ENCODE measurements at places on chromosomes 12 and 14.

DNA sequence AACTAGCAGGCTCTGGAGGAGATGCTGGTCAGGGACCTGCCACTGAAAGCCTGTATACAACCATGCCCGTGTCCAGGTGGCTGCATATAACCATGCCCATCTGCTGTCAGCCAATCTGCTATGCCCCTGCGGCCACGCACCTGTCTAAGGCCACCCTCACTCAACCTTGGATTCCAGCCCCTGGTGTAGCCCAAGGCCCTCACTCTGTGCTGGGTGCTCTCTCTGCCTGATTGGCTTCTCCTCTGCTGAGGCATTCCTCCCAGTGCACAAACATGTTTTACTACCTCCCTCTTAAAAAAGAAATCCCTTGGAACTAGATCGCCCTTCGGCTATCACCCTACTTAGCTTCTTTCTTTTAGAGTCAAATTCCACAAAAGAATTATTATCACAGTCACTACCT lies 45.5 kb downstream of the ZFP36L1 start:
- no peak for DNase-seq

GRCh38 chr12:54859502-54859901 lies 5.2 kb downstream of the MUCL1 start:
- no peak for DNase-seq

DNA sequence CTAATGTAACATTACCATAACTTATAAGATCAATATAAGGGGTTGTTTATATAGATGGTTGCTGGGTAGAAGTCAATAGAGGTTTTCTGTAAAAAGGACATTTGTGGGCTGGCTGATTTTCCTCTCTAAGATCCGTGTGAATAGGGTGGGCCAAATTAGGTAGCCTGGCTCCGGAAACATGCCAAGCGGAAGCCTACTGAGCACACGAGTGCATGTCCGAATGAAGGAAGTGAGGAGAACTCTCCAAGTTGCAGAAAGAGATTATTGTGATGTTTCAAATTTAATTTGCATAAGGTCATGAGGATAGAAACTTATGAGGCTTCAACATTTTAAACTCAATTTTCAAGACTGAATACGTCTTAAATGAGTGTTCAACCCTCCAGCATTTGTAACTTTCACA lies 356.7 kb downstream of the SNAPC1 start:
- DNase-seq, result no peak

DNA sequence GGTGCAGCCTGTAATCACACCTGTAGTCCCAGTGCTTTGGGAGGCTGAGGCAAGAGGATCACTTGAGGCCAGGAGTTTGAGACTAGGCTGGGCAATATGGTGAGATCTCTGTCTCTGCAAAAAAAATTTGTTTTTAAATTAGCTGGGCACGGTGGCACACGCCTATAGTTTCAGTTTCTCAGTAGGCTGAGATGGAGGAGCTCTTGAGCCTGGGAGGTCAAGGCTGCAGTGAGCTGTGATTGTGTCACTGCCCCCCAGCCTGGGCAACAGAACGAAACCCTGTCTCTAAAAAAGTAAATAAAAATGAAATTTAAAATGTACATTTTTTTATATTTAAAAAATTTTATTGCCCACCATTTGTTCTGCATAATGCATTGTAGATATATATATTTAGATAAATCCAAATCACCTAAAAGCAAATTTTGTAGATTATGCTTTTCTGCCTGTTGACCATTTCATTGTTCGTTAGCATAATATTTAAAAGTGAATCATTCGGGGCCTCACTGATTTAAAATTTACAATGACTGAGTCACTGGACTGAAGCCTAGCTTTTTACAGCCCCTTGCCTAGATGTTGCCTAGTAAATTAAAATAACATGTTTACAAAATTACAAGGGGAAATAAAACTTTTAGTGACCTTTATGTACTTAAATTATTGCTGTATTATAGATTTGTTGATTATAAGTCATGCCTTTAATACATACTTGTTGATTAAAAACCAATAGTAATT lies 87.9 kb downstream of the USP15 start:
- DNase-seq, result no peak

DNA sequence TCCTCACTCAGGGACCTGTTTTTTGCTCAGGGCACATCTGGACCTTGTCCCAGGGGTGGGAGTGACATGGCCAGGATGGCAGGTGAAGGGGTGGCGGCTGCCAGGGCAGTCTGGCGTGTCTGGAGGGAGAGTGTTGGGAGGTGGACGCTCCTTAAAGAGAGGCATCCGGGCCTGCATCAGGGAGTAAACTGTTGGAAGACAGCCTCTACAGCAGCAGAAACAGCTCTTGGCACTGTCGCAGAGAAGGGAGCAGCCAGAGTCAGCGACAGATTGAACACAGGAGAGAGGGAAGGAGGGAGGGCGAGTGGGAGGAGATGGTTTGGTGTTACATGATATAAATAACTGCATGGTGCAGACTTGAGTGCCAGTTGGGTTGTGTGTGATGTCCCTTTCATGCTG lies 52.8 kb downstream of the IGF1 start:
- peak; percentile 45 for DNase-seq

DNA sequence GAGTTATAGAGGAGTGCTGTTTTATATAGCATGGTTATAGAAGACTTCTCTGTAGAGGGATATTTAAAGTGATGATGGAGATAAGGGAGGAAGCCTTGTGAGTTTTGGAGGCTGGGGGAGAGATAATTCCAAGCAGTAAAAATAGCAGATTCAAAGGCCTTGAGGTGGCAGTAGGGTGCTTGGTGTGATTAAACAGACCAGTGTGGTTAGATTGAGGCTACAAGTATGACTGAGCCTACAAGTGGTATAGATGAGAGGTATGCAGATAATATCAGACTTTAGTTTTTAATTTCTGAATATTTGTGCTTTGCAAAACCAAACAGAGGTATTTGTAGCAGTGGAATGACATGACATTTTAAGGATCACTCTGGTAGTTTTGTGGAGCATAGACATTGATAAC lies 20.3 kb downstream of the FANCM start:
- DNase-seq, result no peak

DNA sequence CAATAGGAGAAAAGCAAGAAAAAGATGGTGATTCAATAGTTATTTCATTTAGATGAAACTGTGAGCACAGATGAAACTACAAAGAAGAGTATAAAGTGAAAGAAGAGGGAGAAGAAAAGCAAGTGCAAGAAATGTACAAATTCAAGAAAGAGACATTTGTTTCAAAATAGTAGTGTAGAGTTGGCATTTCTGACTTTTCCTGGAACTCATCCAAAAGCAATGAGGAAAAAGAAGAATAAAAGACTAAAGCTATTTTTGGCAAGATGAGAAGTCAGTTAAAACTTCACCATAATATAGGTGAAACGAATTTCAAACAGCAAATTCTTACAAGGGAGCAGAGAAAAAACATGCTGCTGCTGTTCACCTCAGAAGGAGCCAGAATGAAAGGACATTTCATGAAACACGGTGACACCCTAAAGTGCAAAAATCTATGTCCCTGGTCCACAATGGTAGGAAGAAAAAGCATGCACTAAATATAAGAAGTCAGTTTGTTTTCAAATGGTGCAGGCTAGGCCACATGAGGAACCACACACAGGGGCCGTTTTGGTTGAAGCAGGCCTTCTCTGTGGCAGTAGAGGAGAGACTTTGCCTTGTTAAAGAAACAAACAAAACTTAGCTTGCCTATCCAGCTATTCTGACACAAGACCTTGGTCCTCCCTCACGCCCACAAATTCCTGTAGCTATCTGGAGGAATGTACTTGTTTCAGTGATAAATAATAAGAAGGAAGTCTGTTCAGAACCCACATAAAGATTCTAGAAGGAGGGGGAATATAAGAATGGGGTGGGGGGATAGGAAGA lies 11.1 kb upstream of the CMAS start:
- no peak for DNase-seq

DNA sequence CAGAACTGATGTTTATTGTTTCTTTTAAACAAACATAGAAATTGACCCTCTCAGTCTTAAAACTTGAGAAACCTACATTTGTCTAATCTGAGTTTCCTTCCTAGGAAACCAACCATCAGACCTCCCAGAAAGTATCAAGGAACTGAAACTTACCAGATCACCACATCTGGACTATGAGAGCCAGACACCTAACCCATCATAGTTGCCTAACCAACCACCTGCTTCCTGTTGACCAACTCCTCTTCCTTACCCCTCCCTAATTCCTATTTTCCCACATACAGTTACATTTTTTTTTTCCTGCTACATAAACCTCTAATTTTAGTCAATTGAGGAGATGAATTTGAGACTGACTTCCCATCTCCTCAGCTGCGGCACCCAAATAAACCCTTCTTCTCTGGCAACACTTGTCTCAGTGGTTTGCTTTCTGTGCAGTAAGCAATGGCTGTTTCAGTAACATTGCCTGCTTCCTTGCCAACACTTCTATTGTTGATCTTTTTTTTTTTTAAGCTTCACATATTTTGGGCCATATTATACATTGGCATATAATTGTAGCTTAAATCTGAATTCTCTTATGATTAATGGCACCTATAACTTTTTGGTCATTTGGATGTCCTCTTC lies 34.3 kb downstream of the KLRD1 start:
- DNase-seq, result no peak

DNA sequence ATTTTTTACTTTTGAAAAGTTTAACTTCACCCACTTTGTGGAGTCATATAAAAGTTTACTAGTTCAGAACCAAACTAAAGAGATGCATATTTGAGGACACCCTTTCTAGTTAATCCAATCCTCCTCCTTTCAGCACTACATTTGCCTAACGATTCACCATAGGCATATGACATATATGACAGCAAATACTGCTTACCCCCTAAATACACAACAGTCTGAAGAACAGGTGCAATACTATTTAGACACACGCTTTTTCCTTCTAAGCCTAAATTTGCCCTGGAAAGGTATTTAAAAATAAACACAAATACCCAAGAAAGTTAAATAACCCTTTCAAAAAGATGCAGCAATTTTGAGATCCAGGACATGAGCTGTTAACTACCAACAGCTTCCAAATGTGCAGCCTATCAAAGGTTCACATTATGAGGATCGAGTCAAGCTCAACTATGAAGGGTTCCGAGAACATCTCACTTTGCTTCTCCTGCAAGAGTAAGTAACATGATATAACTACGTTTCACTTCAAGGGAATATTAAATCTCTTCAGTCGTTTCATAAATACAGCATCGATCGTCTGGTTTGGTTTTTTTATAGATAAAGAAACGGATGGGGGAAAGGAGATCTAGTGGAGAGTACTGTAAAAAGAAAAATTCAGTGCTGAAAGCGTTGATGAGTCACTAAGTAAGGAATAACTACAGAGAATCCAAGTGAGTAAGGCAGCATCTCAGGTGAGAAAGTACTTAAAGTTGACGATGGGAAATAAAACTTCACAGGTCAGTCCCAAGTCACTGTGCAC lies 677 bp upstream of the AP4S1 start:
- no peak for DNase-seq

GRCh38 chr14:35352274-35353233 lies 52.0 kb downstream of the NFKBIA start:
- DNase-seq, result peak; percentile 44

DNA sequence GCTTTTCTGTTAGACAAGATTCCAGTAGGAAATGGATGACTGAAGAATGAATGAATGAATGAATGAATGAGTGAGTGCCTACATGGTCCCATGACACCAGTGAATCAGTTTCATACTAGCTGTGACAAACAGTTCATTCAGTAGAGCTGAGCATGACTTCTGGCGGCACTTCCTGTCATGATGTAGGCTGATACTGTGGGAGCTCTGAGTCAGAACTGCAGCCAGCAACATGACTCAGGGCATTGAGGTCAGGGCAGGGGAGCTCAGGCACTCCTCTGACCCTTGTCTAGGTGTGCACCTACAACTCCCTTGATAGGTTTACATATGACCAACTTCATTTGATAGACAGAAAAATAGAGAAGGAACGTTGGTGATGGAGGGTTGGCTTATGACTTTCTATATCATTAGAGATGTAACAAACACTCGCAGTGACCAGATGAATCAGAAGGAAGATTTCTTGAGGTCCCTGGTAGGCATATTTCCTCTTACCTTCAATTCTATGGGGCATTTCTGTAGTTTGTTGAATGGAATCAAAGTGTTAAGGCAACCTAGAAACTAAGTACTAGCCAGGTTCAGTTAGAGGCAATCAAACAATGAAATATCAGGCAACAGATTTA lies 139.3 kb upstream of the ARHGAP5 start:
- peak; percentile 61 for DNase-seq

DNA sequence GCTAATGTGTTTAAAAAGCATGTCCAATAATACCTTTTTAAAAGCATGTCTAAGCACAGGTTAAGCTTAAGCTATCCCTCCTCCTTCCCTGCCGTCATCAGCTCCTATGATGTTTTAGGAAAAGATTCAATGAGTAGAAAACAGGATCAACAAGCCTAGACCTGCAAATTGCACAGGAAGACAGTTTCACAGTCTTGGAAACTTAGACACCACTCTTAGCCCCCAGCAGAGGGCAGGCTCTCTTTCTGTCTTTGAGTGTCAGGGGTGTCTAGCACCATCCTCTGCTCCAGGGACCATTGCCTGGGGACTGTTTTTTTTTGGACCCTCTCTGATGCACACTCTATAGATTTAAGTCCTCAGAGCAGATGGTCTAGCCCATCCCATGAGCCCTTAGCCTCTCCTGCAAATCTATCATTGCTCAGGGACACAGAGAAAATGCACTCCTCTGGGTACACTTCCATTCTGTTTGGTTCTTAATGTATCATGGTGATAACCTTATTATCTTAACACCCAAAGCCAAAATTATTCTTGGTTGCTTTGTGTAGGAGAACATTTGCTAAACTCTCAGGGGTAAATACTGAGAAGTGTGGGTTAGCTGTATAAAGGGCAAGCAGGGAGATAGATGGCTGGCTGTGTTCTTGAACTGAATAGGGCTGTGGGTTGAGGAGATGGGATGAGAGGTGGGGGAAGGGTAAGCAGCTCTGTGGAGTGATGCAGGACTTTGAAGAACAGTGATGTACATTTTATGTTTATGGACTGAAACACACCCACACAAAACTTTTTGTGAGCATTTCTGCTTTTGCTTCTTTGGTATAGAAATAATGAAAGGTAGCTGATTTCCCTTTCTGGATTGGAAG lies 259.9 kb upstream of the DDHD1 start:
- no peak for DNase-seq

DNA sequence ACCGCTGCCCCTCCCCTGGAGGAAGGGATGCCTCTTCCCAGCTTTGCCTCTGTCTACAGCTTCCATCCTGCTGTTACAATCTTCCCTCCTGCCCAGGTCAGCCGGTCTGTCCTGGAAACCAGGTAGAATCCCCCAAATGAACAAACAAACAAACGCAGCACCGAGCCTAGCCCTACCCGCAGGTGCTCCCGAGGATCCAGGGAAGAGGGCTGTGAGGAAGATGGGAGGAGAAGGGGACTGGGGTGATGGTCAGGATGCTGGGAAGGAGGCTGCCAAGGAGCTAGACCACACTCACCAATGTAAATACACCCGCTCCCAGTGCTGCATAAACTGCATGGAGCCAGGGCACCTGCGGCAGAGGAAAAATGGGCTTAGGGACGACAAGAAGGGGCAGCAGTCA lies 16.6 kb downstream of the FAIM2 start:
- DNase-seq, result no peak

DNA sequence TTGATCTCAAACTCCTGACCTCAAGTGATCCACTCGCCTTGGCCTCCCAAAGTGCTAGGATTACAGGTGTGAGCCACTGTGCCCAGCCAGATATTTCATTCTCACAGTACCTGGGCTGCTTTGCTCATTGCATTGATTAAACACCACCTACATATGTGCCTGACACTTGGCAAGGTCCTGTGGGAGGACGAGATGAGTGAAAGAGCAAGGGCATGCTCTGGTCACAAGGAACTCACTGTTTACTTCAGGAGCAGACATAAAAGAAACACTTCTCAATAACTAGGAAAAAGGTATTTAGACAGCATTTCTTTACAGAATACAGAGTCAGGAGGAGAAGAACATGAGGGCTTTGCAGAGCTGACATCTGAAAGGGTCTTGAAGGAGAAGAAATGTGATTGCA lies 91.7 kb downstream of the TMCC3 start:
- no peak for DNase-seq
